ENCODE measurements at places on chromosomes 3 and 15. TPM values are rescaled to one million over a fixed set of nuclear protein-coding genes. Genes with fewer than 3 reads are reported as not detected.

GRCh38 chr15:87500240-87500639 is 756.3 kb downstream of the NTRK3 start:
- no peaks in the 10 kb centered on the region for H3K4me1 ChIP-seq
- peak; percentile 48 for DNase-seq
- no peaks in the 10 kb centered on the region for H3K36me3 ChIP-seq
- H3K27me3 ChIP-seq: no peaks in the 10 kb centered on the region
- no peak overlapping the region for H3K4me3 ChIP-seq

- H3K36me3 ChIP-seq: no peaks in the 10 kb centered on the region
- no peaks in the 10 kb centered on the region for H3K4me1 ChIP-seq
- H3K27ac ChIP-seq: no peak overlapping the region
- no peak for DNase-seq
- no peak overlapping the region for H3K4me3 ChIP-seq
Observed at GRCh38 chr3:160106905-160107861, 118.0 kb upstream of the C3orf80 start.

- H3K36me3 ChIP-seq: no peaks in the 10 kb centered on the region
- H3K4me3 ChIP-seq: no peak overlapping the region
- H3K4me1 ChIP-seq: peaks cover 7% of the 10 kb centered on the region
- no peaks in the 10 kb centered on the region for H3K27me3 ChIP-seq
Observed at GRCh38 chr3:120147072-120147871, 53.0 kb upstream of the GSK3B start.

GRCh38 chr15:36612063-36612788 is 32.8 kb downstream of the CDIN1 start:
- no peak overlapping the region for H3K27ac ChIP-seq
- no peak overlapping the region for H3K4me3 ChIP-seq
- H3K4me1 ChIP-seq: no peaks in the 10 kb centered on the region
- H3K27me3 ChIP-seq: no peaks in the 10 kb centered on the region

- DNase-seq: peak; percentile 98
- H3K36me3 ChIP-seq: peaks cover 10% of the 10 kb centered on the region
- H3K4me1 ChIP-seq: no peaks in the 10 kb centered on the region
- H3K4me3 ChIP-seq: no peak overlapping the region
- no peak overlapping the region for H3K27ac ChIP-seq
Observed at GRCh38 chr3:53219895-53220483, 35.8 kb downstream of the TKT start.

GRCh38 chr3:23712656-23713559 is 92.8 kb upstream of the UBE2E1 start:
- peak; percentile 91 for DNase-seq
- no peak overlapping the region for H3K4me3 ChIP-seq
- no peaks in the 10 kb centered on the region for H3K4me1 ChIP-seq

- no peak overlapping the region for H3K27ac ChIP-seq
- H3K36me3 ChIP-seq: no peaks in the 10 kb centered on the region
- H3K4me3 ChIP-seq: no peak overlapping the region
- no peak for DNase-seq
Observed at GRCh38 chr3:96844204-96844514, 29.8 kb downstream of the EPHA6 start.

- H3K27me3 ChIP-seq: no peaks in the 10 kb centered on the region
- no peak overlapping the region for H3K27ac ChIP-seq
- no peak overlapping the region for H3K4me3 ChIP-seq
- no peaks in the 10 kb centered on the region for H3K36me3 ChIP-seq
- DNase-seq: no peak
Observed at GRCh38 chr3:181488536-181488935, 223.2 kb upstream of the SOX2 start.

DNA sequence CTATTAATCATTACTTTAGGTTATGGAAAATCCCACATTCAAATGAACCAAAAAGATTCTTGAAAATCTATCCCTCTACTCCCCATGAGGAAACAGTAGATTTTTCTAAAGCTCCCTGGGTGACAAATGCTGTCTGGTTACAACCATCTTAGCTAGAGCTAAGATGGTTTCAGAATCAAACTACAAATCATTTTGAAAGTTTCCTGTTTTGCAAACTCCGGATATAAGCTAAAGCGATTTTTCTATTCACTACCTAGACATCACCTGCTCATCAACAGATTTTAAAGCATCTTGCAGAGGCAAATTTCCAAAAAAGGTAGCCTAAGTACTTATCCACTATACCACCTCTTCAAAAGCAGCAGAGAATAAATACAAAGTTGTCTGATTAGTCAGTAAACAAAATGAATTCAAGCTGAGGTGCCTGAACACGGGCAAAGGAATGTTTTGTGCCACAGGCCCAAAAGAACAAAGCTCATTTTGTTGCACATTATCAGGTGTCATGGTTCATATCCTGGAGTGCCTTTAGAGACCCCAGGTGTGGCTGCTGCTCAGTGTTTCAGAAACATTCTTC is 204.9 kb downstream of the TNIK start:
- H3K27me3 ChIP-seq: no peaks in the 10 kb centered on the region
- no peak for DNase-seq
- H3K4me3 ChIP-seq: peak overlapping the region; percentile 36

GRCh38 chr15:59933607-59934006 is 70.5 kb upstream of the FOXB1 start:
- no peaks in the 10 kb centered on the region for H3K4me1 ChIP-seq
- no peak overlapping the region for H3K27ac ChIP-seq
- no peaks in the 10 kb centered on the region for H3K36me3 ChIP-seq
- no peak overlapping the region for H3K4me3 ChIP-seq
- H3K27me3 ChIP-seq: no peaks in the 10 kb centered on the region
- no peak for DNase-seq

DNA sequence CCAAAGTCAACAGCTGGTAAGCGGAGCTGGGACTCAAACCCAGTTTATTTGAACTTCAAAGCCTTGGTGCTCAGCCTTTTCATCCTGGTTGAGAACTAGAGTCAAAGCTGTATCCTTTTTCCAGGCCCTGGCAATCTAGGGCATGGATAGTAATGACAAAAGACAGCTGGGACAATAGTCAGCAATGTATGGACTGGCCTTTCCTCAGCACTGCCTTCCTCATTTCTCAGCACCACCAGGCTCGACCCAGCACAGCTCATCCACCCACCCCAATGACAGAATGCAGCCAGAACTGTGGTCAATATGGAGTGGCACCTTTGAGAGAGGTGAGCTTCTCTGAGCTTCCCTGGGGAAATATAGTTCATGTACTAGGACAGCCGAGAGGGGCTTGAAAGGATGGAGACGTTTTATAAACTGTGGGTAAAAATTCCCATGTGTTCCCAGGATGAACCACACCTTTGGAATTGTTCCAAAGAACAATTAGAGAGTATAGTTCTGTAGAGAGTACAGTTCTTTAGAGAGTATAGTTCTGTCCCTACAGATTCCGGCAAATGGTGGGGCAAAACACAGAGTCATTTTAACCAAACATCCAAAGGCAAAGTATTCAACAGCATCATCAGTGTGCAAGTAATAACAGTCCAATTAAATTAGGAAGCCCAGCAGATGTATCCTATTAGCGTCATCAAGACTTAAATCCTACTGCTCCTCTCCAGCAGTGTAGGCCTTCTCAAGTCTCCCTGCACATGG is 30.2 kb upstream of the IREB2 start:
- no peaks in the 10 kb centered on the region for H3K27me3 ChIP-seq
- no peaks in the 10 kb centered on the region for H3K36me3 ChIP-seq
- no peak for DNase-seq
- H3K4me3 ChIP-seq: no peak overlapping the region
- no peaks in the 10 kb centered on the region for H3K4me1 ChIP-seq

- H3K36me3 ChIP-seq: no peaks in the 10 kb centered on the region
- H3K27ac ChIP-seq: no peak overlapping the region
- peaks cover 3% of the 10 kb centered on the region for H3K4me1 ChIP-seq
- no peak for DNase-seq
- H3K27me3 ChIP-seq: no peaks in the 10 kb centered on the region
Observed at GRCh38 chr15:80041494-80042253, 17.8 kb upstream of the ZFAND6 start.

DNA sequence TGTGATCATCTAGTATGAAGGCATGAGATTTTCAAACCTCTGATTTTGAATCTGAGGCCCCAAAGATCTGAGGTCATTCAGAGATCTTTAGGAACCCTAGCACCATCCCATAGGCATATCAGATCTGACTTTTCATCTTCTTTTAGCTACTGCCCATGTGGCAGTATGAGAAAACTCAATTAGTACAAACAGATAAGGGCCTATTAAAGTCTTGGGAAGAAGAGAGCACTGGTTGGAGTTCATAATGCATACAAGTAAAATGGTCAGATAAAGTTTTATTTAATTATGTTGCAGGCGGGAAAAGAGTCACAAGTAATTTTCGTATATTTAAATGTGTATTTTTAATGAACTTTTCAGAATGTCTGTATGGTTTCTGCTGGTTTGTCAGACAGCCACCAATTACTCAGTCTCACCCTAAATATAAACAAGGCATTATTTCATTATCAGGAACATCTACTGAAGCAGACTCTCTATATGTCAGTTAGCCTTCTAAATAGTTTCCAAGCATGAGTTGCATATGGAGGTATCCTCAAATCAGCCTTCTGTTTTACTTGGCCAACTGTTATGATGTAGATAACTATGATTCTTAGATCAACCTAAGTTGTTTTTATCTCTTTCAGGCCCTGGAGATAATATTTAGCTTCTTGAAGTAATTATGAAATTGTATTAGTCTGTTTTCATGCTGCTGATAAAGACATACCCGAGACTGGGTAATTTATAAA is 340.3 kb upstream of the TBC1D5 start:
- H3K36me3 ChIP-seq: no peaks in the 10 kb centered on the region
- no peak overlapping the region for H3K27ac ChIP-seq
- H3K4me3 ChIP-seq: no peak overlapping the region
- no peak for DNase-seq
- H3K27me3 ChIP-seq: no peaks in the 10 kb centered on the region
- peaks cover 16% of the 10 kb centered on the region for H3K4me1 ChIP-seq

GRCh38 chr3:125638799-125639198 is 43.5 kb upstream of the OSBPL11 start:
- no peaks in the 10 kb centered on the region for H3K4me1 ChIP-seq
- H3K4me3 ChIP-seq: no peak overlapping the region
- H3K36me3 ChIP-seq: no peaks in the 10 kb centered on the region
- DNase-seq: no peak

- no peak overlapping the region for H3K27ac ChIP-seq
- no peak for DNase-seq
- H3K4me1 ChIP-seq: no peaks in the 10 kb centered on the region
- no peak overlapping the region for H3K4me3 ChIP-seq
Observed at GRCh38 chr15:88513195-88513594, 33.3 kb downstream of the DET1 start.

DNA sequence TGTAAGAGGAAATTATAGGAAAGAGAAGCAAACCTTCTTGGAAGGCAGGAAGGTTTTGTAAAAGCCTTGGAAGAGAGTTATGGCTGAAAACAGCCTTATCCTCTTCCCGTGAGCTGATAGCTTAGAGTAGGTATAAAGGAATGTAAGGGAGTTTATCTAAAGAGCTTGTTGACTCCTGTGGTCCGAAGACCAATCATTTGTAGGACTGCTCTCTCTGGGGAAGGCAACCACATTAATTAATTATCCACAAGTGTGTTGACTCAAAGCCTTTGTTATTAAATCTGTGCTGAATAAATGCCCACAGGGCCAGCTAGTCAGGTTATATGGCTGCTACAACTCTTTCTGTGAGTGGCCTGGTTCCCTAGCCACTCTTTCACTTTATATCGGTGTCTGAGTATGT is 452.1 kb upstream of the RASGRP1 start:
- peak overlapping the region; percentile 9 for H3K4me3 ChIP-seq
- no peak overlapping the region for H3K27ac ChIP-seq
- no peaks in the 10 kb centered on the region for H3K36me3 ChIP-seq
- no peaks in the 10 kb centered on the region for H3K27me3 ChIP-seq

DNA sequence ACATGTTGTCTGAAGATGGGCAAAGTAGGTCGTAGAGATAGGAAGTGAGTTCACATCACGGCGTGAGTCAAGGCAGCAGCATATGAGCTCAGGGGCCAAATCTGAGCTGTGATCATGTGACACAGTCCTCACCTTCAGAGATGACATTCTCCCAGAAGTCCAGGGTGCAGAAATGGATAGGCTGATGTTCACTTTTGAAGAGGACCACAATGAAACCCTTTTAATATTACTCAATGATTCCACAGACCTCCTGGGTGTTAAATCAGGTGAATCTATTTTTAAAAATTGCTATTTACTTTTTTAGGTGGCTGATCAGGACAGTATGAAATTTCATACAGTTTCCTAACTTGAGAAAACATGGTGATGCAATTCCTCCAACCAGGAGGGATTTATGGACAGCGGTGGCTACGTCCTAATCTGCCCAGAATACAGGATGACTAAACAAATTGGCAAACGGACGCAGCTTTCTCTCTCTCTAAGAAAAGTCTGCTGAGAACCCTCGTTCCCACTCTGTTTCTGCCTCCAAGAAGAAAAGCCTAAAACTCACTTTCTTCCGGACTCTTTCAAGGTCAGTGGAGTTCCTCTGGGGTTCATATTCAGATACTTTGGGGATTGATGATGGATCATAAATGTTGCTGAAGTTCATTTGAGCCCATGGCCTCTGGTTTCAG is 34.4 kb downstream of the B3GNT5 start:
- no peaks in the 10 kb centered on the region for H3K27me3 ChIP-seq
- no peak overlapping the region for H3K4me3 ChIP-seq
- no peaks in the 10 kb centered on the region for H3K4me1 ChIP-seq
- no peak overlapping the region for H3K27ac ChIP-seq

DNA sequence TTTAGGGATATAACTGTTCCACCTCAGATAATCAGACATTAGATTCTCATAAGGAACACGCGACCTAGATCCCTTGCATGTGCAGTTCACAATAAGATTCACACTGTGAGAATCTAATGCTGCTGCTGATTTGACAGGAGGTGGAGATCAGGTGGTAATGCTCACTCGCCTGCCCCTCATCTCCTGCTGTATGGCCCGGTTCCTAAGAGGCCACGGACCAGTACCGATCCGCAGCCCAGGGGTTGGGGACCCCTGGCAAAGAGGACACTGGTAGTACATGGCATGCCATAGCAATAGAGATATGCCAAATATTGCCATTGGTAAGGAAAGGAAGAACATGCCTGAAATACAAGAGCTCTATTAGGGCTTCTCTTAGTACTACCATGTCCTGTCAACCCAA is 59.7 kb downstream of the LSM3 start:
- no peaks in the 10 kb centered on the region for H3K36me3 ChIP-seq
- no peak overlapping the region for H3K27ac ChIP-seq
- H3K4me1 ChIP-seq: no peaks in the 10 kb centered on the region
- DNase-seq: no peak
- peaks cover 93% of the 10 kb centered on the region for H3K27me3 ChIP-seq

GRCh38 chr15:35306361-35306981 is 221.4 kb upstream of the NANOGP8 start:
- peaks cover 2% of the 10 kb centered on the region for H3K4me1 ChIP-seq
- H3K27me3 ChIP-seq: no peaks in the 10 kb centered on the region
- no peak overlapping the region for H3K4me3 ChIP-seq
- H3K36me3 ChIP-seq: no peaks in the 10 kb centered on the region
- DNase-seq: no peak

Gene WDR82
- 76.5 TPM for total RNA-seq

Gene NR1I2
- 0.29 TPM for total RNA-seq

Gene AADAC
- total RNA-seq: not detected

Gene CFAP44
- total RNA-seq: 3.1 TPM

Gene CACNA2D2
- 14.9 TPM for total RNA-seq

Gene SHF
- total RNA-seq: 26.8 TPM

Gene CLRN1
- not detected for total RNA-seq

Gene EIF4A2
- 329 TPM for total RNA-seq

All from endodermal cell (in vitro differentiated cells).